ENCODE measurements at places on chromosomes 5 and 9.

DNA sequence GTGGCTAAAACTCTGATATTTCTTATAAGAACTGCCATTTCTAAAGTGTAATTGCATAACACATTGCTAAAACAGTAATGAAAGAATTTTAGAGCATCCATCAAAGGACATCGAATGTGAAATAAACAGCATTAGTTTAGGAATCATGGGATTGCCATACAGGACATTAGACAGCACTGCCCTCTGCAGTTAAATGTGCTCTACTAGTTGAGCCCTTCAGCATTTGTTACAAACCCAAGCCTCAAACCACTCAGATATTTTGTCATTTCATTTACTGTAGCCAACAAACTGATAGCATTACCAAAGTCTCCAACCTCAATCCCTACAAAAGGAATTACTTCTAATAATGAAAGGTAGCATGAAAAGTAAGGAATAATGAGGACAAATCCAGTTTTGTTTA lies 116.8 kb upstream of the COX7C start:
- DNase-seq = no peak

- no peak for DNase-seq
Measured at GRCh38 chr5:72878854-72879253, 62.4 kb downstream of the TNPO1 start.

GRCh38 chr9:107875571-107875980 lies 386.0 kb upstream of the KLF4 start:
- DNase-seq = no peak

- no peak for DNase-seq
Measured at GRCh38 chr5:146426853-146427618, 20.1 kb upstream of the TCERG1 start.

DNA sequence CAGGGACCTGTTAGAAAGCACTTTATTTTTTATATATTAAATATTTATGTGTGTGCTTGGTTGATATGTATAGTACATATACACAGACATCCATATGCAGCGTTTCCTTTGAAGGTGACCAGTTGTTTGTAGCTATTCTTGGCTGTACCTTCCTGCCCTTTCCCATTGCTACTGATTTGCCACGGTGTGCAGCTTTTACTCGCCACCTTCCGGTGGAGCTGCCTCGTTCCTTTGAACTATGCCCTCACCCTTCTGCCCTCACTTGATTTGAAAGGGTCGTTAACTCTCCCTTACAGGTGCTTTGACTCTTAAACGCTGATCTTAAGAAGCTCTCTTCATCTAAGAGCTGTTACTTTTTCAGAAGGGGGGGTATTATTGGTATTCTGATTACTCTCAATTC lies 20.5 kb downstream of the RGMB start:
- no peak for DNase-seq

- DNase-seq = no peak
Measured at GRCh38 chr5:10977011-10977410, 216.0 kb upstream of the DAP start.

DNA sequence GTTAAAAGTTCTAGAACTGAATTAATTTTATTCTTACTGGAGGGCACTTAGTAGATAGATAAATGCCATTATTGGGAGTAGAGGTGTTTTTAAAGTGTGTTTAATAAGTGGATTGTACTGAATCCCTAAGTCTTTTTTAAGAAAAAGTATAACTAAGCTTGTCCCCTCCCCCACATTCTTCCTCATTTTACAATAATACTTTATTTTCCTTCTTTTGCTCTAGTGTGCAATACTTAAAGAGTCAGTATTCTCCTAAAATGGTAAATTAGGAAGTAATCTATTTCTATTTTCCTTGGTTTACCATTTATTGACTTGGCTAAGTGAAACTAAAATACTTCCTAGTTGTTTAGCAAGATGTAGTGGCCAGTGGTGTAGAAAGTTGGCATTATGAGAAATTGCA lies 11.6 kb downstream of the UBLCP1 start:
- DNase-seq = no peak

- DNase-seq = no peak
Measured at GRCh38 chr5:157487358-157487757, 27.3 kb downstream of the NIPAL4 start.
